ENCODE measurements at places on chromosomes 7 and 10.

- DNase-seq: peak; percentile 5
Measured at GRCh38 chr7:99843808-99844207, 16.0 kb downstream of the CYP3A43 start.

DNA sequence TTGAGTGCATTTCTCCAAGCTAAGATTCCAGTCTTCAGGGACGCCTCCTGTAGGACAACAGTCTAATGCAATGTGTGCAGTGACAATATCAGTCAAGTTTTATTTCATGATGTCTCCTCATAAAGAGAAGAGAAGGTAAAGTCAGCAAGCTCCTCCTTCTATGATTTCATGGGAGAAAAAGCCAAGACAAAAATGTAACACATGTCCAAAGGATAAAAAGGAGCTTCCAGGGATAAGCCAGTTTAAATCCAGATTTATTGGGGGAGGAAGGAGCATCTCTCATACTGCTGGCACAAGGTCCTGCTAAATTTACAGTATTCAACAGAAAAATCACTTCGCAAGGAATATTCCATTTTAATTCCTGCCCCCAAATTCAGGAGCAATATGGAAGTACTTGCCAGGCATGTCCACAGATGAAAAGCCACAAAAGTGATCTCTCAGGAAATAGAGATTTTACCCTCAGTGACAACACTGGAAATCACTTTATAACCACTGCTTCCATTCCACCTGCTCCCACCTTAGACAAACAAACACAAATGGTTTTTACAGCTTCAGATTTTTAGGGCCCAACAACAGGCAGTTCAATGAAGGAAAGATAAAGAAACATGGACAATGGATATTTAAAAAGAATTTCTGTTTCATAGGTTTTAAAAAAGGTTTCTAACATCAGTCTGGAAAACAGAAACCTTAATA is 677.5 kb upstream of the C7orf33 start:
- no peak for DNase-seq

- DNase-seq: no peak
Measured at GRCh38 chr7:138228769-138229168, 152.5 kb downstream of the AKR1D1 start.

- no peak for DNase-seq
Measured at GRCh38 chr7:32533276-32534029, 38.2 kb downstream of the AVL9 start.

- no peak for DNase-seq
Measured at GRCh38 chr7:130420943-130421578, 19.8 kb downstream of the CEP41 start.

DNA sequence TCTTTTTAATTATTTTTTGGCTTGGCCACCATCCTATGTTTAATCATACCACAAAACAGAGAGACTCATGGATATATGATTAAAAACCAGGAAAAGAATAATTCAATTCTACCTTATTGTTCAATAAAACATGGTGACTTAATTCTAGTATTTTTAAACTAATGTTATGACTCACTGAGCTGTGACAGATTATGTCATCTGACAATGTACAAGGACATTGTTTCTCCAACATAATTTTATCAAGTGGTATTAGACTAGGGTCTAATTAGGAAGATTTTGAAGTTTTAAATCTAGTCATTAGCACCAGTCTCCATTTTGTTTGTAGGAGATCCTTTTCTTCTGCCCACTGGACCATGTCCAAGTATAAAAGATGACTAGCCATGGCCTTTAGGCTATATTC is 199.3 kb upstream of the MDFIC start:
- DNase-seq: no peak

GRCh38 chr7:6147627-6148026 is 116.5 kb downstream of the ANKRD61 start:
- no peak for DNase-seq

DNA sequence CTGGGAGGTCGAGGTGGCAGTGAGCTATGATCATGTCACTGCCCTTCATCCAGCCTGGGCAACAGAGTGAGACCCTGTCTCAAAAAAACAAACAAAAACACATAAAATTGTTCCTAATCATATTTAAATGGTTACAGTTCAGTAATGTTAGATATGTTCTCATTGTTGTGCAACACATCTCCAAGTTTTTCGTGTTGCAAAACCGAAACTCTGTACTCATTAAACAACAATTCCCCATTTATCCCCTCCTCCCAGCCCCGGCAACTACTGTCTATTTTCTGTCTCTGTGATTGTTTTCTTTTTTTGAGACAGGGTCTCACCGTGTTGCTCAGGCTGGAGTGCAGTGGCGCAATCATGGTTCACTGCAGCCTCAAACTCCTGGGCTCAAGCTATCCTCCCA is 16.1 kb upstream of the PRXL2A start:
- DNase-seq: no peak

DNA sequence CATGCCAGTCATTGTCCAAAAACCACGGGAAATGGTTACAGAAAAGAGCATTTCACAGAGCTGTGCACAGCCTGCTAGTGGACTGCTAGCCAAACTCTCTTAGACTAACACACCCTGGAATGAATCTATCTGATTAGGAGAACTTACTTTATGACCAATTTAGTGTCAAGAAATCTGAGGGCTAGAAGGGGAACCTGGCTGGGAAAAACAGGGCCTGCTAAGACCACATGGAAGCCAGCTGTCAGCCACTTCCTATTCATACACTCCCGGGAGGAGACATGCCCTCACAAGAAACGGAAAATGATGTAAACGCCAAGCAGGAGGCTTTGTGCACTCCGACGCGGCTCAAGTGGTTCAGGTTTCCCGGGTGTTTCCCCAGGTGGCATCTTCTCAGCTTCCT is 54.8 kb downstream of the MPP7 start:
- DNase-seq: peak; percentile 66

- DNase-seq: peak; percentile 6
Measured at GRCh38 chr7:155506854-155507337, 39.5 kb downstream of the CNPY1 start.

- DNase-seq: no peak
Measured at GRCh38 chr10:6173203-6173602, 29.5 kb upstream of the PFKFB3 start.

DNA sequence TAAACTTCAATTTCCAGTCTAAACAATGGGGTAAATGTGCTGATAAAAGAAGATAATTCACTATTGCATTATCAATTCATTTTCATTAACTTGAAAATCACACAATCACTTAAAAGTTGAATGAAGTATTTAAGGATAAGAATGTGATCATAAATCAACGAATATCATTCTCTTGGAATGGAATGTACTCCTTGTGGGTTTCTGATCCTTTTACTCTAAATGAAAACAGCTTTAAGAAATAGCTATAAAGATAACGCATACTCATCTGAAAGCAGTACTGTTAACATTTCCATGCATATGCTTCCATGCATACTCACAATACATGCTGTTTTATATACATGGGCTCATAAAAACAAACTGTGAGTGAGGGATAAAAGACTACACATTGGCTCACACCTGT is 108.8 kb downstream of the ATE1 start:
- DNase-seq: no peak

GRCh38 chr10:1434912-1435692 is 302.2 kb downstream of the ADARB2 start:
- DNase-seq: no peak

- DNase-seq: no peak
Measured at GRCh38 chr7:78017591-78018100, 219.1 kb downstream of the PHTF2 start.

- no peak for DNase-seq
Measured at GRCh38 chr10:104574427-104574826, 66.7 kb upstream of the SORCS3 start.

- DNase-seq: no peak
Measured at GRCh38 chr7:309586-310228, 19.7 kb downstream of the FOXL3 start.

- DNase-seq: no peak
Measured at GRCh38 chr7:106281585-106282318, 3.0 kb downstream of the NAMPT start.

- no peak for DNase-seq
Measured at GRCh38 chr7:54115028-54115763, 427.0 kb upstream of the VSTM2A start.

DNA sequence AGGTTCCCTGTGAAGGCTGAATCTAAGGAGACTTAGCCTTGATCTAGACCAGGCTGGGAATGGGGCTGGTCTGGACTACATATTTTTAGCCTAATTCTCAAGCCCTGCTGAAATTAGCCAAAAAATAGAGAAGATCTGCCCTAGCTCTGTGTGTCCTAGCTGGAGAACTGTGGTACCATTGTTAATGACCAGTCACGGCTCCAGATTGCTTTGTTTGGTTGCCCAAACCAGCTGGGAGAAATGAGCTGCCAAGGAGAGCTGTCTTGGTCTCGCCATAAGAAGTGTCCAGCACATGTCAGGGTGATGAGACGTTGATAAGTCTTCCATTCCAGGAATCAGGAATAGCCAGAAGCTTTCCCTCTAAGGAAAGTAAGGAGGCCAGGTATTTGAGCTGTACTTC is 20.7 kb downstream of the GBX1 start:
- DNase-seq: no peak

- no peak for DNase-seq
Measured at GRCh38 chr7:82263920-82264782, 179.4 kb downstream of the CACNA2D1 start.

- DNase-seq: peak; percentile 18
Measured at GRCh38 chr7:114554781-114555537, 140.3 kb downstream of the FOXP2 start.

DNA sequence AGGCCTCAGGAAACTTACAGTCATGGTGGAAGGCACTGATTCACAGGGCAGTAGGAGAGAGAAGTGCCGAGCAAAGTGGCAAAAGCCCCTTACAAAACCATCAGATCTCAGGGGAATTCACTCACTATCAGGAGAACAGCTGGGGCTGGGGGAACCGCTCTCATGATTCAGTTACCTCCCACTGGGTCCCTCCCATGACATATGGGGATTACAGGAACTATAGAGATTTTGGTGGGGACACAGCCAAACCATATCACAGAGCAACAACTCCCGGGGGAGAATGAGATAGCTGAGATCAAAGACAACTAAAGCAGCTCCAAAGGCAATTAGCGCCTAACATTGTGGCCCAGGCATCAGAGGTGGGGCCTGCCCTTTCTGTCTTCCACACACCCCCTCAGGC is 85.4 kb upstream of the VOPP1 start:
- DNase-seq: no peak

DNA sequence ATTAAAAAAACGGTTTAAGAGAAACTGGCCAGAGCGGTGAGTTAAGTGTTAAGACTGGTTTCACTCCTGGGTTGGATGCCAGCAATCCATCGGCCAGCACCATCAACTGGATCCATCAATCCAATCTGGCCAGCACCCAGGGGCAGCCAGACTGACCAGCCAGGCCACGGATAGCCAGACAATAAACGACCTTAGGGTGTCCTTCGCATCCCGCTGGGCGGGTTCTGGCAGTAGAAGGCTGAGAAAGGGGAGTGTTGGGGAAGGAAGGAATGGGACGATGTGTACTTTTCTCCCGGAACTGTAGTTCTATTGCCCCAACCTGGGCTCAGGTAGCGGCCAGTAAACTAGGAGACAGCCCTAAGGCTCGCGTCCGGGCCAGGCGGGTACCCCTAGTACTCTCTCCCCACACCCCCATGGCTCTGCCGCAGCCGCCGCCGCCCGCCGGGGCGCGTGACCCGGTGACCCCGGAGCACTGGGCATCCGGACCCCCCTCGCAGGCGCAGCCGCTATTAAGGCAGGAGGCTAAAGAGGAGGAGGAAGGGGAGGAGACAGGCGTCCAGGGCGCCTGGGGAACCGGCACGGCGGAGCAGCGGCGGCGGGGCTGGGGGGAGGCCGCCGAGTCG is at the start of gene CASD1:
Gene CASD1 (plus strand): TSS at position 546 of the 623 bp plus-strand sequence. CDS start 276 bp downstream, outside the sequence.
- DNase-seq: peak; percentile 31

Data from RWPE1 (cell line).